ENCODE measurements at places on chromosomes 3 and 15. TPM values are rescaled to one million over a fixed set of nuclear protein-coding genes. Genes with fewer than 3 reads are reported as not detected.

- no peak for DNase-seq
Measured at GRCh38 chr3:21435871-21436270, 315.1 kb downstream of the ZNF385D start.

The GOLGA8S gene
- 0.40 TPM for total RNA-seq

The WNT7A gene
- total RNA-seq: not detected

GRCh38 chr3:41684797-41685735 lies 276.8 kb downstream of the ULK4 start:
- no peak for DNase-seq

The TERC gene
- total RNA-seq: 3.5 TPM

GRCh38 chr3:14562121-14562890 lies 22.2 kb upstream of the GRIP2 start:
- DNase-seq: no peak

DNA sequence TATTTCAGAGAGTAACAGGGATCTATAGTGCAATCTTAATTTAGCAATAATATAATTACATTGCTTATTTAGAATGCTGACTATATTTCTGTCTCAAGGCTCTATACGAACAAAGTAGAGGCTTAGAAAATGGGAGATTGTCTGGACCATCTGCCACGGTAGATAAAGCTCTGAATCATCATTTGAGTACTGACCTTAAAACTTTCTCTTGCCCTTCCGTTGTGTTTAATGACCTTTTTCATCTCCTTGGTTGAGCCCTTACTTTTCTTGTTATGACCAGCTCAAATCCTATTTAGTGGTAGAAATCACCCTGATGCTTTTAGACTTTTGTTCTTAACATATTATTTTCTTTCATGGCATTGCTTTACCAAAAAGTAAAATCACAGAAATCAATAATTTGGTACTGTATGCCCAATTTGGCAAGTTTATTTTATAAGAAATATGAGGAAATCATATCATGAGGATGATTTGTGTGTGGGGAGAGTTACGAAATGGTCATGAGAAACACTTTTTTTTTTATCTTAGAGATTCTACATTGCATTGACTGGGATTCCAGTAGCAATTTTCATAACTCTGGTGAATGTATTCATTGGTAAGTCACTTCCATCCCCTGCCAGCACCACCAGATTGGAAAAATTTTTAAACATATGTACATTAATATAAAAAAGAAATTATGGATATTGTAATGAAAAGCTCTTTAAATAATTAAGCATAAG lies 11.0 kb downstream of the NDUFB5 start:
- DNase-seq: no peak

DNA sequence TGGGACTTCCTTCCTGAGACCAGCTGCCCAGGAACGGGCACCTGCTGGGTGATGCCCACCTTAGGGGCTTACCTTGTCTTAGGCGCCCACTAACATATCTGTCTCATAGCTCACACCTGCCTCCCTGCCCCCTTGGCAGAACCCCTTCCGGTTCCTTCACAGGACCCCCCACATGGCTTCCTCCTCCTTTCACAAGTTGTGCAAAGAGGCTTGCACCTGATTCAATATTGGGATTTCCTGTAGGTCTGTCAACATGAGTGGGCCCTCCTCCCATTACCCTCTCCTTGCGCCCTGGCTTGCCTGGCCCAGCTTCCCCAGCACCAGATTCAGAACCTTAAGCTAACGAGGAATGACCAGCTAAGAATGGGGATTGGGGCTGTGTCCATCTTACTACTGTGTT lies 633 bp downstream of the THPO start:
- DNase-seq: no peak

GRCh38 chr3:99714146-99714545 lies 75.8 kb downstream of the COL8A1 start:
- no peak for DNase-seq
